Activated CD4-positive, alpha-beta T cell treated with anti-CD3 and anti-CD28 coated beads, Interleukin-2, amount 10 ng/mL, durations not matched to agents 7 days and 5 days (primary cell): ENCODE measurements at places on chromosomes 7 and 10. TPM values are rescaled to one million over a fixed set of nuclear protein-coding genes. Genes with fewer than 3 reads are reported as not detected.

DNA sequence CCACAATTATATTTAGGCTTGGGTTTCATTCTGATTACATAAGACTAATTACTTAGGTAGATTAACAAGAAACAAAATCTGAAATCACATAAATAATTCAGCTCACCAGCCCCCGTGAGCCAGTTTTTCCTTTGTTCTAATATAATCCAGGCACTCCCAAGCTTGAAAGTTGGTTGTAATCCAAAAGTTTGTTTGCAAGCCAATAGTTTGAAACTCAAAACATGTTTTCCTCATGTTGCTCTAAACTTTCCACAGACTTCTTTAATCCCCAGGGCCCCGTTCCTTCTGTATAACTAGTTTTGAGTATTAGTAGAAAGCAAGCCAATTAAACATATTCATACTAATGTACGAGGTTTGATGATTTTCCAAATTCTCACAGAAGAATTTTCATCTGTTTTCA, 56.1 kb downstream of the SP8 start:
- DNase-seq: no peak

DNA sequence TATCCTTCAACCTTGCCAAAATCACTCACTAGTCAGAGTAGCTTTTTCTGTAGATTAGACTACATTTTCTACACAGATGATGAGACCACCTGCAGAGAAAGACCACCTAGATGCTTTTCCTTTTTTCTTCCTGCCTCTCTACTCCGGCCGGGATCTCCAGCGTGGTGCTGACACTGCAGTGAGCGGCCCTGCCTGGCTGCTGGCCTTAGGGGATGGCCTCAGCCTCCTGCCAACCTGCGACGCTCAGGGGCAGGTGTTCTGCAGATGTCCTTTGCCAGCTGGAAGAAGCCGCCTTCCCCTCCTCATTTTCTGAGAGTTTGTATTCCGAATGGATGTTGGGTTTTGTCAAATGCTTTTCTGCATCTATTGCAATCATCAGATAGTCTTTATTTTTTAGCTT, 43.5 kb upstream of the NKX6-2 start:
- no peak for DNase-seq

SUN3 gene
- not detected for total RNA-seq

GRCh38 chr10:3756360-3756740, 28.7 kb downstream of the KLF6 start:
- DNase-seq: peak; percentile 3

DNA sequence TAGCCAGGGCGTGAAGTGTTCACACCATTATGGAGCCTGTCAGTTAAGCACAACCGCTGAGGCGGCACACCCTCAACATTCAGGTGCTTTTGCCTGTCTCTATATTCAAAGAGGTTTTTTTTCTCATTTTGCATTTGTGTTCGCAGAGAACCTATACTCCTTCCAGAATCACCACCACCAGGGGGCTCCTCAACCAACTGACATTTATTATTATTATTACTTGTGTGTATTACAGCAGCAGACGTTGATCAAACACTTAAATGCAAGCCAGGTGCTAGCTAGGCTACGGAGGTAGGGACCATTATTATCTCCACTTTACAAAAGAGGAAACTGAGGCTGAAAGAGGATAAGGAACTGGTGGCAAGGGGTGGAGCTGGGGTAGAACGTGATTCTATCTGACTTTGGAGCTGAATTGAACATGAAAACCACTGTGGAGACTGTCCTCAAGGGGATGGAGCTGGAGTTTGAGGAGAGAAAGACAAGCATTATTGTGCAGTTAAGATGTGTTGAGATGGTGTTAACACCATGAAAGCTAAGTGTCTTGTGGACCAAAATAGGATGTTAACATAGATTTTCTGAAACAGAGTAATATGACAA, 133.8 kb upstream of the PLXNA4 start:
- DNase-seq: peak; percentile 19
